ENCODE measurements at places on chromosomes 6 and 20.
A peak's percentile ranks its signal among the peaks of the same experiment; 100 is the strongest.

DNA sequence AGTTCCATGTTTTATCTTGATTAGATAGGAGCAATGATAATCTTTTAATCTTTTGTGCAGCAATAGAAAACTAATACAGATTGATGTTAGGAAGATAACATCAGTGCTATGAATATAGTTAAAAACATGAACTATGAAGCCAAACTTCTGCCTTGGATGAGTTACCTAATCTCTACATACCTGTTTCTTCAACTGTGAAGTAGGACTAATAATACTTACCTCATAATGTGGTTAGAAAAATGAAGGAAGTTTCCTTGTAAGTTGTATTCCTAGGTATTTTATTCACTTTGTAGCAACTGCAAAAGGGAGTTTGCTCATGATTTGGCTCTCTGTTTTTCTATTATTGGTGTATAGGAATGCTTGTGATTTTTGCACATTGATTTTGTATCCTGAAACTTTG lies 111.9 kb downstream of the FRK start:
- DNase-seq: no peak

DNA sequence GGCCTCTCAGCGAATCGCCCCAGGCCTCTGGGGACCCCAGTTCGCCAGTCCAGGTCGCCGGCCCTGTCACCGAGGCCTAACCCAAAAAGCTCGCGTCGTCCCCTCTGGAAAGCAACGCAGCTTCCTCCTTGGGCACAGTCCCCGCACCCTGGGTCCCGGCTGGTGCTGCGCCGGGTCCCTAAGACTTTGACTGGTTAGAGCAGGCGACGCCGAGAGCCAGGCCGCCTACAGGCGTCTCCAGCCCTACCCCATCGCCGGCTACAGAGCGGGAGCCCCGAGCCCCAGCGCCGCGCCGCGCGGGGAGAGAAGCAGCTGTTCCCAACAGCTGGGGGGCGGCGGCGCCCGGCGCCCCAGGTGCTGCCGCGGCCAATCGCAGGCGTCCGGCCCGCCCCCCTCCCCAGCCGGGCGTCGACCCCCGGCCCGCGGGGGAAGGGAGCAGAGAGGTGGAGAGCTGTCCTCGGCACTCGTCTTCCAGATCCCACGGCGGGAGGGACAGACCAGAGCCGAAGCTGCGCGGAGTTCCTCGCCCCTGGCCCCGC lies 540 bp upstream of the RBM24 start:
- no peak for DNase-seq

- no peak for DNase-seq
These were observed 28.0 kb downstream of the FRMD1 start for GRCh38 chr6:168050881-168051586.

DNA sequence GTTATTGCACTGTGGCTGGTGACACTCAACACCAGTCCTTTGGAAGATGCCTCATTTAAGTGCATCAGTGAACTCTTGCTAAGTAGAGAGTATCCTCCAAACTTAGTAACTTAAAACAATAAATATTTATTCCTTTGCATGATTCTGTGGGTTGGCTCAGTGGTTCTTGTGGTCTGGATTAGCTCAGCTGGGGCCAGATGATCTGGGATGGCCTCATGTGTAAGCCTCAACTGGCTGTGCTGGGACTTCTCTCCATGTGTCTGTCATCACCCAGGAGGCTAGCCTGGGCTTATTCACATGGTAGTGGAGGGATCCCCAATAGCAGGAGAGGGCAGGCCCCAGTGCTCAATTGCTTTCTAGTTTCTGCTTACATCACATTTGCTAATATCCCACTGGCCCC lies 8.3 kb downstream of the LRRN4 start:
- no peak for DNase-seq

DNA sequence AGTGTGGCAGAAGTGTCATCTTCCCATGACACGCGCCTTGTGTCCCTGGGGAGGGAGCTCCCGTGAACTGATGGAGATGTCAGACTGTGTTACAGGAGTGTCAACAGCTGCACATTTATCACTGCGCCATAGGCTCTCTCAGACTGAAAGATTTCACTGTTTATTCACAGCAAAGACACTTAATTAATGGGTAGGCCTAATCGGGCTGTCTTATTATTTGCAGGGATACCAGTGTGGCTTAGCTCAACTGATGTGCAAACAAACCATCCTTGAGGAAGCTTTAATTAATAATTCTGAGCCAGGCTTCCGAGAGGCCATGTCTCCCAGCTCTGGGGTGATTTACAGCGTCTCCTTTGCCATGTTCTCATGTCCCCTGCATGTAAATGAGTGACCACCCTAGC lies 771.0 kb downstream of the QKI start:
- no peak for DNase-seq

DNA sequence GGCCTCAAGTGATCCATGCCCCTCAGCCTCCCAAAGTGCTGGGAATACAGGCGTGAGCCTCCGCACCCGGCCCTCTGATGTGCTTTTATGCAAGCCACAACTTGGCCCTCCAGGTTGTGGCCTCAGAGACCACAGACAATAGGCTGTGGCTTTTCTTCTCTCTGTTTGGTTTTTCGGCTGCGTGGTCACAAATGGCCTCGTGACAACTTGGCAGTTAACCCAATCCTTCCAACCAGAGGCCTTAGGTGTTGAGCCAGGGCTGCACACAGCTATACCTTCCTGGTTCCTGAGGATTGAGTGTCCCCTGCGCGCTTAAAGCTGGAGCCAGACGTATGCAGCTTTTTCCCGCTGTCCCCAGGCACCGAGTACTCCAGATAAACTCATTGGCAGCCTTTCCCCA lies 6.3 kb upstream of the TGM3 start:
- DNase-seq: no peak

GRCh38 chr20:19758133-19758500 lies at the start of gene RIN2:
Gene RIN2 (plus strand): TSS chr20:19758258. CDS start chr20:19889602, 131,344 bp downstream.
- no peak for DNase-seq

DNA sequence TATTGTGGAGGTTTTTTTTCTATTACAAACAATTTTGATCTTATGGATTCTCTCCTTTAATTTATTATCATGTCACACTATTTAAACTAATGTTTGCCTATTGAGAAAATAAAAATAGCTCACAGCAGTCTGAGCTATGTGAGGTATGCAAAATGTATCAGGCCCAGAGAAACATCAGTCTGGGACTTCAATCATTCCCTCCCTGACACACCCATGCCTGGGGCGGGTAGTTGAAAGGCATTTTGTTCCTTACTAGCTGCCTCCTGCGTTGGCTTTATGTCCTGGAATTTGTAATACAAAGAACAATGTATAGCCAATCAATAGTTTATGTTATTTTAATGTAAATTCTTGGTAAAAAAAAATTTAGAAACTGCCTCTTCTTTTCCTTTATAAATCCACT lies 403.3 kb downstream of the EPM2A start:
- no peak for DNase-seq

DNA sequence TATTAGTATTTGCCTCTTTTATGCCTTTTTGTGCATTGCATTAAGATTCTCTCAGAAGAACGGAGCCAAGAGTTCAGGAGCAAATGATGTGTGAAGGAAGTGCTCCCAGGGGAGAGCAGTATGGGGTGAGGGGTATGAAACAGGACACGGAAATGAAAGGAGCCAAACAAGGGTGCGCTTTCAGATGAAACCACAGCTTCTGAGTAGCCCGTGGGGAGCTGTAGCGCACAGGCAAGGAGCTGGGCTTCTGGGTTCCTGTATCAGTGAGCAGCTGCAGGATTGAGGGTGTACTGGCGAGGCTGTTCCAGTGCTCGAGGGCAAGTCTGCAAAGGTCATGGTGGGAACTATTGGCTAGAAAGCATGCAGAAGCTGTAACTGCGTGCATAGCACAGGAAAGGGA lies 25.4 kb downstream of the ANKEF1 start:
- no peak for DNase-seq

- DNase-seq: peak; percentile 85
These were observed 59.6 kb upstream of the QKI start for GRCh38 chr6:163354761-163355425.
